ENCODE measurements at places on chromosomes 7 and 10.

DNA sequence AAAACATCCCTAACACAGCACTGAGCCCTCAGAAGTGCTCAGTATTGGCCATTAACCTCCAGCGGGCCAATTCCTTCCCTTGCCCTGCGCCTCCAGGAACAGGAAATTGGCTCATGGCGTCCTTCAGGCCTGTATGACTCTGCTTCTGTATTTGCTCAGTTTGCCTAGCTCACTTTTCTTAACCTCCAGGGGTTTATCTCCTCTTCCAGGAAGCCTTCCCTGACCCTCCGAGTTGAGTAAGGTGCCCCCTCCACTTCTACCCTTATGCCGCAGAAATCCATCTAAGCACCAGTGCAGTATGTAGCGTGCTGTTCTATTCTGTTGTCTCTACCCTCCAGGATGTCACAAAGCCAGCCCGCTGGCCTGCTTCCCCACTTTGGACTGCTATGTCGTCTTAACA is 1.1 kb upstream of the SFXN4 start:
- DNase-seq = no peak

DNA sequence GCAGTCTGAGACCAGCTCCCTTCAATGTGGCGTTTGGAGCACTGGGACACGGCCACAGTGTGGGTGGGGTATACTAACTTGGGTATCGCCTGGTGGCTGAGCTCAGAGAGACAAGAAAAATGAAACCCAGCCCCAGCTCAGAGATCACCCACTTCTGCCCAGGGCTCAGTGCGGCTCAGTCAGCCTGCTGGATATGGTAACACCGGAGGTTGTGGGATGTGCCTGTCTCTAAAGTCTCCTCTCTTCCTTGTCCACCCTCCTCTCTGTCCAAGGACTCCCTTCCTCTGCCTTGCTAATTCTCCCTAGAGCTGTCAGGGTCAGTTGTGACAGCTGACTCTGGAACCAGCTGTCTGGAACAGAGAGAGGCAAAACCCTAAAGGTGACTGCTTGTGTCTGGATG is 149.1 kb downstream of the PTPN20 start:
- no peak for DNase-seq

GRCh38 chr10:130169136-130169859 is 33.1 kb downstream of the GLRX3 start:
- DNase-seq = no peak

- DNase-seq = no peak
These were observed 24.8 kb upstream of the SFMBT2 start for GRCh38 chr10:7435674-7436073.

- DNase-seq = no peak
These were observed 82.0 kb downstream of the HIP1 start for GRCh38 chr7:75656740-75657139.

DNA sequence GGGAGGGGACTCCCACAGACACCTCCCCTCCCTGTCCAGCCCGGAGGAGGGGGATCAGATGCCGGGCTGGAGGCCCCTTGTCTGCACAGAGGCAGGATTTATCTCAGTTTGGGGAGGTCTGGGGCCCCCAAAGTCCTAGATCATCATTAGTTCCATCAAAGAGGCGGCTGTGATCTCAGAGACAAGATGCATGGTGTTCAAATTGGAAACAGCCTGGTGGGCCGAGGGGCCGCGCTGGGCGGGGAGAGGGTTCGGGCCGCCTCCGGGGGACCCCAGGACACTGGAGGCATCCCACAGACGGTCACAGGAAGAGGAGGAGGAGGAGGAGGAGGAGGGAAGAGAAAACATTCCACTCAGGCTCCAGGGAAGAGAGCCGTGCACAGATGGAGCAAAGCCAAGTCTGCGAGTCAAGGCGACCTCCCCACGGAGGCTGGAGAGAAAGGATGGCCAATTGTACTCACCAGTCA is 69.5 kb upstream of the CUX1 start:
- DNase-seq = no peak

GRCh38 chr7:152859781-152860191 is 100.2 kb downstream of the ACTR3B start:
- DNase-seq = no peak

DNA sequence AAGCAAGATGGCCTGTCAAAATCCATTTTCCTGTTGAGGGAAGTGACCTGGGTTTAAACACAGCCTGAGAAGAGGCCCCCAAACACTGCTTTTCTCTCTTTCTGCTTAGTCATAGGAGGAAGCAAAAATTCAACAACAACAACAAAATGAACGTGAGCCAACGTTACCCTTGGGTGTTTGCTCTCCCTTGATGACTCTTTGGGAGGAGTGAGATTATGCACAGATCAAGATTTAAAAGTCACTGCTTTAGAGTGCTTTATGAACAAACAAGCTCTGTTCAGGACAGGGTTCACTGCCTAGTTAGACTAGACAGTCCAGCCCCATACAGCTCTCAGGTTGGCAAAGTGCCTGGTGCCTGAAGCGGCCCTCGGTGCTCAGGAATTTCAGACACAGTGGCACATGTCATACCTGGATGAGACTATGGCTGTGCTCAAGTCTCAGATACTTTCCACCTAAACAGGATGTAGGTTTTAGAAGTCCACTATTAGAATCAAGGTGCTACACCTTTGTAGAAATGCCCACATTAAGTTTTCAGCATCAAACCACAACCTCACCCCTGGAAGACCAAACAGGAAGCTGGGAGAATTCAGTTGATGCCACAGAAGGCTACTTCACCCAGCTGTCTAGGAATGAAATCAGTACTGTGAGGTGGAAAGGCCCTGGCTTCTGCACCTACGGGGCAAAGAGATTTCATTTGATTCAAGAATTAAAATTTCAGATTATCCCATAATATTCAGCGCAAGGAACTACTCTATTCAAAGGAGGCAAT is 38.7 kb downstream of the DENND11 start:
- DNase-seq = no peak

GRCh38 chr10:97584060-97584797 is at the start of gene HOGA1:
Gene HOGA1, plus strand, starts transcription at chr10:97584389. Its CDS starts 315 bp downstream, at chr10:97584704.
- DNase-seq = peak; percentile 84

DNA sequence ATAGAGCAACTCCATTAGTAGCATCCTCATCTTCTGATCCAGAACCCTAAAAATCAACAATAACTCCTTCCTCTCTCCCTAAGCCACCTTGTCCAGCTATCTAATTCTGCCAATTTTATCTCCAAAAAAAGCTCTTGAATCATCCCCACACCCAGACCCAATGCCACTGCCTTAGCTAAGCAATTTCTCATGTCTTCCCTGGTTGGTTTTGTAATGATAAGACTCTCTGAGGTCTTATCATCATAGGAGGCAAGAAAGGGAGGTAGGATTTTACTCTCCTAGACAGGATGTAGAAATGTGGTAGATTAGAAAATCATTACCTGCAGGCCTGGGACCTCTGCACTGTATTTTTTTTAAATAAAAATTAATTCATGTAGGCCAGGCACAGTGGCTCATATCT is 283.5 kb upstream of the NEBL start:
- no peak for DNase-seq

DNA sequence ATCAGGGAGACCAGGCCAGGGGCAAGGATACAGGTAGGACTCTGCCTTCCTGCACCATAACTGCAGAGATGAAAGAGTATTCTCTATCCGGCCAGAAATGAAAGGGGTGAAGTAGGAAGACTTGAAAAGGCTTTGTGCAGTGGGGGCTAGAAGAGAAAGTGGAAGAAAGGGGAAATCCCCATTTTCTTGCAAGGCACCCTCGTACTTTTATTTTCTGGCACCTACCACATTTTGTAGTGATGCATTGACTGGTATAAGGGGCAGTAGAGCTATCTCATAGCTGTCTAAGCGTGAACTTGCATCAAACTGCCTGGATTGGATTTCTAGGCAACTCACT is 752 bp upstream of the CAMK2G start:
- no peak for DNase-seq

- no peak for DNase-seq
These were observed 185.6 kb upstream of the LRGUK start for GRCh38 chr7:133941496-133941895.

GRCh38 chr10:71840177-71840957 is 10.7 kb downstream of the PSAP start:
- DNase-seq = peak; percentile 82

DNA sequence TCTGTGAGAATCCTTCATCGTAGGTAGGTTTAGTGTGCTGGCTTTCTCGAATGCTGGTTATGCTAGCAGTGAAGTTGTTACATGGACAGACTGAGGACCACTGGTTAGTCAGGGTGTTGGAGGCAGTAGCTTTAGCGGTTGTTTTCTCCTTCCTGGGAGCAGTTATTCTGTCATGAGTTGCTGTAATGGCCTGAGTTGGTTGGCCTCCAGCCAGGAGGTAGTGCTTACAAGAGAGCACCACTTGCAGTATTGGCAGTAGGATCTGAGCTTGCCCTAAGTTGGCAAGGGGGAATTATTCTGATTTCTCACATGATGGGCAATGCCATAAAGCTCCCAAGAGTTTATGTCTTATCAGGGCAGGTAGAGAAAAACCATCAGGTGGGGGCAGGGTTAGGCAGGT is 58.0 kb downstream of the IPMK start:
- DNase-seq = no peak

GRCh38 chr10:86967481-86967941 is 771 bp upstream of the ADIRF start:
- DNase-seq = peak; percentile 18

DNA sequence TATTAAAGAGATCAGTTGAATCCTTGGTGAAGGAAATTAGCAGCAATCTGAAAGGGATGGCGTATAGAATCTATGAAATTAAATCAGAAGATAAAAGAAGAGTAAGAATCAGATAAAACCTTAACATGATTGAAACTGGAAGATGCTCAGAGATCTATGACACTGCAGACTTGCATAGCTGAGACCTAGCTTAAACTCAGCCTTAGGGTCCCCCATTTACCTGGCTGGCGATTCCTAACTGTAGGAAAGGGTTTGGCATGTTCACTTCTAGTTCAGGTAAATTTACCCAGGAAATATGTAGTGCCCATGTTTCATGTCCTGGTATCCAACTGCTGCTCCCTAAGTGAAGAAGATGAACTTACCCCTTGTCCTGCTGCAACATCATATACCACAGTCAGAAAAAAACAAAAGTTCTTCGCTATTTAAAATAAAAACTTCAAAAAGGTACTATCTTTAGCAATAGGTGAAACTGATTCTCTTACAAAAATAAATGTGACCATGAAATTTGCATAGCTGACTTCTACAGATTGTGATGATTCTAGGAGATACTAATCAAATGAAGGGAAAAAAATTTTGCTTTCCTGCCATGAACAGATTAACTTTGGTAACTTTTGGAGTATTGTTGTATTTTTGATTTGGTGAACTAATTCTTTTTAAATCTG is 47.8 kb upstream of the TMEM243 start:
- no peak for DNase-seq

GRCh38 chr7:47611045-47611511 is 29.2 kb upstream of the TNS3 start:
- DNase-seq = no peak

GRCh38 chr7:96127746-96128145 is 194.2 kb downstream of the SLC25A13 start:
- DNase-seq = peak; percentile 47

DNA sequence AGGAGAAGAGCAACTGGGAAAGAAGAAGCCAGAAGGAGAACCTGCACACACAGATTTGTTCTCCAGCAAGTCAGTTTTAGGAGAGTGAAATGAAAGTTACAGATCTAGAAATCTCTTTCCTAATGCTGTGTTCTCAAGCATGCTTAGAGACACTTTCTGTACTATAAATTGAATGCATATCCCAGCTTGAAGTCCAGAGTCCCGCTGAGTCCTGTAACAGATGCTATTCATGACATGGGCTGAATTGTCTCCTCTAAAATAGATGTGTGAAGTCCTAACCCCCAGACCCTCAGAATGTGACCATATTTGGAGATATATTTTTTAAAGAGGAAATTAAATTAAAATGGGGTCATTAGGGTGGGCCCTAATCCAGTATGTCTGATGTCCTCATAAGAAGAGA is 46.9 kb upstream of the GJD4 start:
- DNase-seq = no peak

DNA sequence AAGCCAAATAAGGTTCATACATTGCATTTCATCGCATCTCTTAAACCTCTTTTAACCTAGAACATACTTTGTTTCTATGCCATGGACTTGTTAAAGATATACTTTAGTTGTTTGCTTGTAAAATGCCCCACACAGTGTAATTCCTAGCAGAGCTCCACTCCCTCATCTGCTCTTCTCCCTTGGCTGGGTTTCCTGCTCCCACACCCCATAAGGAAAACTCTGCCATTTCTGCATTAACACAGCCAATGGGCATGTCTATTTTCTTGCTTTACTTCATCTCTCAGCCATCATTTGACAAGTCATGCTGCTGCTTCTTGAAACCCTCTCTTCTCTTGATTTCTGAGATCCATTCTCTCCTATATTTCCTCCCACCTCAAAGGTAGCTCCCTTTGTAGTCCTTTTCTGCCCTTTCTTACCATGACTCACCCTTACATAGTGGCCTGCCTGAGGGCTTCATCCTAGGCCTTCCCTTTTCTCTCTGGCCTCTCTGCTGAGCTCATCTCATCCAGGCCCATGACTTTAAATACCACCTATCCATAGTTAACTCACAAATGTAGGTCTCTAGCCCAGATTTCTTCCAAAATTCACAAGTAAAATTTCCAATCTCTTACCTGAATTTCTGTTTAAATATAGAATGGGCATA is 471.4 kb downstream of the ADRA2A start:
- no peak for DNase-seq

DNA sequence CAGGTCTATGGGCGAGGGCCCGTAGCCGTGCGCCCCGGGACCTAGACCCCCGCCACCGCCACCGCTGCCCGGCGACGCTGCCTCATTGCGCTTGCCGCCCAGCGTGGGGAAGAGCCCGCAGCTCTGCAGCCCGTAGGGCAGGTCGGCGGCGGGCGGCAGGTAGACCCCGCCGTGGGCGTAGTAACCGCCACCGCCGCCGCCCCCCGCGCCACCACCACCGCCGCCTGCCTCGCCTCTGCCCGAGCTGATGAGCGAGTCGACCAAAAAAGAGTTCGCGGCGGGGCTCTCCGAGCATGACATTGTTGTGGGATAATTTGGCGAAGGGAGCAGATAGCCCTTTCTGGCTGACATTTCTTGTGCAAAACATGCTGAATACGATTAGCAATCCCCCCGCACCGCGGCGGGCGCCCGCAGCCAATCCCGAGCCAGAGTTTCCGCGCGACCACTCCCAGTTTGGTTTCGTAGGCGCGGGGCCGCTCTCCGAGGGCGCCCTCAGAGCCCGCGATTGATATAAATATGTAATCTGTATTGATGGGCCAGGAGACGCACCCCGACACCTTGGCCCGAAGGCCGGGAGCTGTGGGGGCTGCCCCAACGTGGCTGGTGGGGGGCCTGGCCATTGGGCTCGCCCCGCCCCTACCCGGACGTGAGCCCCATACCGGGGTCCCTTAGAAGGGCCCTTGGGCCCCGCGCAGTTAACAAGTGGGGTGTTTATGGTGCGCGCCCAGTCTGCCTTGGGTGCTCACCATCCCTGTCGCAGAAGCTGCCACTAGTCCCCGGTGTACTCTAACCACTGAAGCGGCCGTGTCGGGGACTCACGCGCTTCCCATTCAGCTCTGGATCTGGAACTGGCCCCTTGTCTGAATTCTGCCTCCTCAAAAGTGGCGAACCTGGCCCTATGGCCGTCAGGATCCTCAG is at the start of gene HOXA10:
TSS of gene HOXA10 (minus strand) at position 365 of the 918 bp plus-strand sequence. CDS start at position 351, 14 bp downstream.
- peak; percentile 89 for DNase-seq
